NCI-H2107 (cell line): ENCODE measurements at places on chromosomes 2 and 18.

DNA sequence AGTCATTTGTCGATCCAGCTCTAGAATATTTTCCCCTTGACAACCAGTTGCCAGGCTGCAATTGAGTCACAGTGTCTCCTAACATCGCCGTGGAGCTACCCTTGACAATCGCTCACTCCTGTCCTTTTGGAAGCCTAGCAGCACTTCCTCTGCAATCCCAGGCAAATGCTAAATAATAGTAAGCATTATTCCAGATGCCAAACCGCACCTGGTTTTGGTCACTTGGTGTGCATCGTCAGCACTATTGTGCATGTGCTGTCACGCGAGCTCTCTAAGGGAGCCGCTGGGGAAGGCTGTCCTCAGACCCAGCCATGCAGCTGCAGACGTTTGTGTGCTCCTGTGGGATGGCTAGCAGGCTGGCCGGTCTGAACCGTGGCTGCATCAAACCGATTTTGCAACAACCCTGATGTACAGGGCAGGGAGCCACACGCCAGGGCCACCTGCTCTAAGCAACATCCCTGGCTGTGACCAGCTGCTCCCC lies 549.5 kb upstream of the ID2 start:
- peak; percentile 33 for DNase-seq

DNA sequence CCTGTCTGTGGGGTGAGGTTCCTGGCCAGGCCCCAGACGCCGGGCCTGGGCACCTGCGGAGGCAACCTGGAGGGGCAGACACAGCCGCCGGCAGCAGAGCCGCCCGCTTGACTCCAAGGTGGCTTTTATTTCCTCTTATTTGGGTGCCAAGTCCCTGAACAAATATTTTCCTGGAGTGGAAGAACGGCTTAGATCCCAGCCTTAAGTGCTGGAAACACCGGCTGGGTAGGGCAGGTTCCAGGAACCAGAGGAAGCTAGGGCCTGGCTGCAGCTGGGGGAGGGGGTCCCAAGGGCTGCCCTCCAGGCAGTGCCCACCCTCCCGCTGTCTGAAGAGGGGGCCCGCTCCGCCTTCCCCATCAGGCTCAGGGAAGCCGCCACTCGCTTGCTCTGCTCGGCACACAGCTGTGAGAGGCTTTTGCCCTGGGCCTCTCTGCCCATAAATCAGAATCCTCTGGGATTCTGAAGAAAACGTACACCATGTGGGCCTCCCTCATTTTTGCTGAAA lies 28.2 kb downstream of the SDC1 start:
- DNase-seq = no peak

GRCh38 chr2:240999873-241000541 lies 1.6 kb downstream of the SNED1 start:
- DNase-seq = no peak

GRCh38 chr2:10891848-10892247 lies 19.9 kb upstream of the KCNF1 start:
- no peak for DNase-seq

- no peak for DNase-seq
Observed at GRCh38 chr2:163375472-163375871, 360.3 kb downstream of the FIGN start.

GRCh38 chr18:48167897-48168253 lies 237.4 kb upstream of the SMAD2 start:
- DNase-seq = no peak

GRCh38 chr2:191574232-191574631 lies 103.7 kb upstream of the NABP1 start:
- DNase-seq = no peak

DNA sequence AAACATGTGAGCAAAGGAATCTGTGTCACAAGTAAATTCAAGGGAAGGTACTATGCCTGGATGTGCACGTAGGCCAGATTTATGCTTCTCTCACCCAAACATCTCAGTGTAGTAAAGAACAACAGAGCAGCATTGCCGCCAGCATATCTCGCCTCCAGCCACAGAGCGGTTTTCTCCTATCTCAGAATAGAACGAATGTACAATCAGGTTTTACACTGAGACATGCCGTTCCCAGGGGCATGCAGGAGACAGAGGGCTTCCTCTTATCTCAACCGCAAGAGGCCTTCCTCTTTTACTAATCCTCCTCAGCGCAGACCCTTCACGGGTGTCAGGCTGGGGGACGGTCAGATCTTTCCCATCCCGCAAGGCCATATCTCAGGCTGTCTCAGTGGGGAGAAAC lies 175.3 kb downstream of the RPIA start:
- DNase-seq = no peak

GRCh38 chr18:73318739-73319479 lies 451.1 kb upstream of the NETO1 start:
- no peak for DNase-seq

DNA sequence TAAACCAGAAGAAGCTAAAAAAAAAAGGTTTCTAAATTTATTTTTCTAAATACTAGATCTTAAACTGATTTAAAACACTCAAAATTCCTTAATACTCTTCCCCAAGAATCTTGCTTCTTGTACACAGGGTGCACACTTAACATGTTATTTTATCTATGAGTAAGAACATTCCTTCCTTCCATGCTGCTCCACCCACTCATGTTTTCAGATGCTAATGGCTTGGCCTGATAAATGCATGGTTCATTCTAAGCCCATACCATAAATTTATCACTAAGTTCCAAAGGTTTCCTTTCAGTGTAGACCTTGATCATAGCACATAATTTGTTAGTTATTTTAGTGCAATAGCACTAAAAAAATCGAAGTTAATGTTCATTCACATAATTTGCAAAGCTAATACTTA lies 8.1 kb downstream of the FBXO48 start:
- DNase-seq = no peak

DNA sequence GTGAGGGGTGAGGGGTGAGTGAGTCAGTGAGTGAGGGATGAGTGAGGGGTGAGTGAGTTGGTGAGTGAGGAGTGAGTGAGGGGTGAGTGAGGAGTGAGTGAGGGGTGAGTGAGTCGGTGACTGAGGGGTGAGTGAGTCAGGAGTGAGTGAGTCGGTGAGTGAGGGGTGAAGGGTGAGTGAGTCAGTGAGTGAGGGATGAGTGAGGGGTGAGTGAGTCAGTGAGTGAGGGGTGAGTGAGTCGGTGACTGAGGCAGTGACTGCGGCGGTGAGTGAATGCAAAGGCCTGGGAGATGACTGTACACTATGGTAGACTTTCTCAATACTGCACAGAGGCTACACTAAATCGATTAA lies 16.6 kb downstream of the THAP4 start:
- no peak for DNase-seq

- no peak for DNase-seq
Observed at GRCh38 chr2:120134263-120134662, 88.9 kb downstream of the TMEM185B start.
